ENCODE measurements at places on chromosomes 2 and 18.

GRCh38 chr2:154537024-154537423 is 161.5 kb upstream of the KCNJ3 start:
- DNase-seq: no peak

DNA sequence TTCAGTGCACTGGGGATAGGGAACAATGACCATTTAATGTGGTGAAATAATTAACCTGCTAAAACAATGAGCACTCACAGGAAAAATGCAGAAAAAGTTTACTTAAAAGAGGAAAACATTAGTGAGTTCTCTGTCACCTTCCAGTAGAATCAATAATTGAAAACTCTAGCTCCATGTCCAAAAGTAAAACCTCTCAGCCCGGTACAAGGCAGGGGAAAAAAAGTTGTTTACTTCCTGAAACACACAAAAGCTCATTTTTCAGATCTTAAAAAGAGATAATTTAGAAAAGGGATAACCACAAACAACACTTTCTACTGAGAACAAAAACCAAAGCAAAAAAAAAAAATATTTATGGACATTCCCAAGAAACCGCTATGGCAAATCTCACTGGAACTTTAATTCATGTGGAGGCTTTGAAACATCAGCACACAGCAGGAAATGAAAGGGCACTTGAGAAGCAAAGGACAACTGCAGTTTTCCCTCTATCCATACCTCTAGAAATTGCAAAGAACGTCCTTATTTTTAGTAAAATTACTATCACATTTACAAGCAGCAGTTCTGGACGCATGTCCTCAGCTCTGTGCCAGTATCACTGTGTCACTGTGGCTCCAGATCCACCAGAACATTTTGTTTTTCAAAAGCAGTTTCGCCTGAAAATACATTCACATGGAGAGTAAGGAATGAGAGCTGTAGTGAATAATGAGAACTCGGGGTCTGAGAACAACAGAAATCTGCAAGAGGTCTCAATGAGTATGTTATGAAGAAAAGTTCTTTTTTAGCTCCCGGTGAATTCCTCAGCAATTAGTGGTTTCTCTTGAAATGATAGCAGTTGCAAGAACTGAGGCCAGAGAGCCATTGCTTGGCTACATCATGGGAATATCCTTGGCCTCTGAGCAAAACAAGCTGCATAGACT is 44.7 kb upstream of the DNAH7 start:
- DNase-seq: no peak

GRCh38 chr2:227509076-227509475 is 37.1 kb downstream of the AGFG1 start:
- DNase-seq: no peak

- DNase-seq: no peak
Measured at GRCh38 chr18:29104671-29105070, 927.7 kb upstream of the CDH2 start.
